ENCODE measurements at places on chromosomes 16 and 17. TPM values are rescaled to one million over a fixed set of nuclear protein-coding genes. Genes with fewer than 3 reads are reported as not detected.

ERN2 gene
- not detected for total RNA-seq

MYLK3 gene
- 0.20 TPM for total RNA-seq

ALOX15 gene
- total RNA-seq: not detected

RHBDL3 gene
- total RNA-seq: not detected

RAMP2 gene
- not detected for total RNA-seq

C17orf58 gene
- 0.59 TPM for total RNA-seq

- no peak overlapping the region for H3K4me3 ChIP-seq
Measured at GRCh38 chr17:8855477-8856204, 11.8 kb downstream of the PIK3R6 start.

DNA sequence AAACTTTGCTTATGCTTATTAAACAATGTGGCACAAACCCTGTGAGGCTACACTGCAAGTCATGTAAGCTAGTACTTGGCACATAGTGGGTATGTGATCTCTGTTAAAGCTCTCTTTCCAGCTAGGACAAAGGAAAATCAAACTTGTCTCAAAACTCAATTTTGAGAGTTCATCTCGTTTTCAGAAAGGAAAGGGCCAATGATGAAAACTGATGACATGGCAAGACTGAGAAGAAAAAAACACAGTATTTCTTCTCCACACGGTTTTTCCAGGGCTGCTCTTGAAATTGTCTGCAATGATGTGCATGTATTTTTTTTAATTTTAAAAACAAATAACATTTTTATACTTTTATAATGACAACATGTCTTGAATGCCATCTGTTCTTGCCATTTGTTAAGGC is 389.8 kb downstream of the CA10 start:
- H3K27ac ChIP-seq: no peak overlapping the region
- DNase-seq: no peak

- H3K27ac ChIP-seq: no peak overlapping the region
- H3K27me3 ChIP-seq: no peaks in the 10 kb centered on the region
- H3K4me3 ChIP-seq: no peak overlapping the region
- H3K4me1 ChIP-seq: peaks cover 12% of the 10 kb centered on the region
- no peak for DNase-seq
- peaks cover 6% of the 10 kb centered on the region for H3K36me3 ChIP-seq
Measured at GRCh38 chr17:77498791-77499698, 358.3 kb downstream of the SEC14L1 start.

DNA sequence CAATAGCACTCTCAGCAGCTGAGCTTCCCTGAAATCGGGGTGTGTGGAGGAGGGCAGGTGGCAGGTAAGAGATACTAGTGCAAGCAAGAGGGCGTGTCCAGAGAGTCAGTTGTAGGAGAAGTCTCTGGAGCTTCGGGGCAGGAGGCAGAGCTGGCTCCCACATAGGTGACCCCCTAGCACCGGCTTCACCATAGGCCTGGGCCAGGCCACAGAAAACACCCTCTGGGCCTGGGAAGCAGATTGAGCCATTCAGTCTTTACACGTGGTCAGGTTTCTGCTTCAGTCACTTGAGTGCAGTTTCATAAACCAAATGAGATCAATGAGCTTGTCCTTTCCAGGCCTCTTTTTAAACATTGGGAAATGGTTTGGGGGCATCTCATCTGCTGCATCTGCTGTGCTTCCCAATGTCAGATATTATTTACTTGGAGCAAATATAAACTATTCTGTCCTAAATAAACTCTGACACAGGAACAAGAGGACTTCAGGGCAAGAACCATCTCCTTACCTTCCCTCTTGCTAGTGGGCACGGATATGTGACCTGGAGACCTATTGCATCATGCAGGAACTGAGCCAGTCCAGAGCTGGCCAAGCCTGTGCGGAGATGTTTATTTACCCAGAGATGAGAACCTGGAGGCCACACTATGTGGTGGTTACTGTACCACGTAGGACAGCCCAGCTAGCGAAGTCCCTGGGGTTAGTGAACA is 16.1 kb downstream of the CCR7 start:
- DNase-seq: peak; percentile 36
- peaks cover 84% of the 10 kb centered on the region for H3K4me1 ChIP-seq
- no peaks in the 10 kb centered on the region for H3K36me3 ChIP-seq
- peak overlapping the region; percentile 63 for H3K27ac ChIP-seq
- H3K27me3 ChIP-seq: no peaks in the 10 kb centered on the region
- no peak overlapping the region for H3K4me3 ChIP-seq

DNA sequence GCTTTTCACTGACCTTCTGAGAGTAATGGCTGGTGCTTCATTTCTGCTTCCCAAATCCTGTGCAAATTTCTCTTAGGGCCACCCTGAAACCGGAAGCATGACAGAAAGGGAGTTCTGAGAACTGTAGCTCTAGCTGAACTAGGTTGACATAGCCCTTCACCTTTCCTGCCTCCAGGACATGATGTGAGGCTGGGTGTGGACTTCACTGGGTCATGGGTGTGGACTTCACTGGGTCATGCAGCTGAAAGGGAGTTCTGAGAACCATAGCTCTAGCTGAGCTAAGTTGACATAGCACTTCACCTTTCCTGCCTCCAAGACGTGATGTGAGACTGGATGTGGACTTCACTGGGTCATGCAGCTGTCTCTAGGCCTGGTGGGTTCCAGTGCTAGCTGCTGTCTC is 54.3 kb upstream of the NLRP1 start:
- no peak overlapping the region for H3K4me3 ChIP-seq
- no peaks in the 10 kb centered on the region for H3K27me3 ChIP-seq
- H3K36me3 ChIP-seq: no peaks in the 10 kb centered on the region
- H3K4me1 ChIP-seq: no peaks in the 10 kb centered on the region

GRCh38 chr17:39963829-39964228 is 1.0 kb downstream of the GSDMA start:
- peaks cover 28% of the 10 kb centered on the region for H3K4me1 ChIP-seq
- H3K27me3 ChIP-seq: no peaks in the 10 kb centered on the region

GRCh38 chr16:17316005-17316404 is 154.8 kb downstream of the XYLT1 start:
- no peaks in the 10 kb centered on the region for H3K27me3 ChIP-seq
- no peaks in the 10 kb centered on the region for H3K4me1 ChIP-seq
- no peaks in the 10 kb centered on the region for H3K36me3 ChIP-seq
- no peak overlapping the region for H3K4me3 ChIP-seq
- H3K27ac ChIP-seq: no peak overlapping the region

GRCh38 chr17:50326831-50327364 is 19.0 kb upstream of the XYLT2 start:
- no peak for DNase-seq
- no peak overlapping the region for H3K4me3 ChIP-seq
- H3K27ac ChIP-seq: no peak overlapping the region
- H3K27me3 ChIP-seq: no peaks in the 10 kb centered on the region
- no peaks in the 10 kb centered on the region for H3K36me3 ChIP-seq
- no peaks in the 10 kb centered on the region for H3K4me1 ChIP-seq

DNA sequence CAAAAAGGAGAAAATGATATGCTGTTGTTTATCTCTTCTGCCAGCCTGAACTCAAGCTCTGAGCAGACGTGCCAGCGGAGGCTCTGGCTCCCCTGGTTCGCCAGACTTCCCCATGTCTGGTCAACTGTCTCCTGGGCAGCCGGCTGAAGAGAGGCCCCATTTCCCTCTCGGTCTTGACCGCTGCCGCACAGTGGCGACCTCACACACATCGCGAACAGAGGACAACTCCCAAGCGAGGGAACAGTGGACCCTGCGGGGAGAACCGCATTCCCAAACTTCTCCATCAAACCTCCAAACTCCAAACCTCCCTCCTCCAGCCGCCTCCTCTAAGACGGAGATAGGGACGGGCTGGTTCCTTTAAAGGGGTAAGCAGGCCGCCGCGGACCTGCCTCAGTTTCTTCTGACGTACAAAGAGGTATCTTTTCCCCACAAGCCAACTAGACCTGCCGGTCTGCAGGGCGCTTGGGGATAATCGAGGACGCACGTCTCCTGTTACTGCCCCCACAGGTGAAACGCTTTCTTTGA is 24.9 kb upstream of the RFFL start:
- no peaks in the 10 kb centered on the region for H3K27me3 ChIP-seq
- DNase-seq: no peak
- peak overlapping the region; percentile 89 for H3K27ac ChIP-seq
- H3K4me1 ChIP-seq: peaks cover 14% of the 10 kb centered on the region
- H3K4me3 ChIP-seq: peak overlapping the region; percentile 93

DNA sequence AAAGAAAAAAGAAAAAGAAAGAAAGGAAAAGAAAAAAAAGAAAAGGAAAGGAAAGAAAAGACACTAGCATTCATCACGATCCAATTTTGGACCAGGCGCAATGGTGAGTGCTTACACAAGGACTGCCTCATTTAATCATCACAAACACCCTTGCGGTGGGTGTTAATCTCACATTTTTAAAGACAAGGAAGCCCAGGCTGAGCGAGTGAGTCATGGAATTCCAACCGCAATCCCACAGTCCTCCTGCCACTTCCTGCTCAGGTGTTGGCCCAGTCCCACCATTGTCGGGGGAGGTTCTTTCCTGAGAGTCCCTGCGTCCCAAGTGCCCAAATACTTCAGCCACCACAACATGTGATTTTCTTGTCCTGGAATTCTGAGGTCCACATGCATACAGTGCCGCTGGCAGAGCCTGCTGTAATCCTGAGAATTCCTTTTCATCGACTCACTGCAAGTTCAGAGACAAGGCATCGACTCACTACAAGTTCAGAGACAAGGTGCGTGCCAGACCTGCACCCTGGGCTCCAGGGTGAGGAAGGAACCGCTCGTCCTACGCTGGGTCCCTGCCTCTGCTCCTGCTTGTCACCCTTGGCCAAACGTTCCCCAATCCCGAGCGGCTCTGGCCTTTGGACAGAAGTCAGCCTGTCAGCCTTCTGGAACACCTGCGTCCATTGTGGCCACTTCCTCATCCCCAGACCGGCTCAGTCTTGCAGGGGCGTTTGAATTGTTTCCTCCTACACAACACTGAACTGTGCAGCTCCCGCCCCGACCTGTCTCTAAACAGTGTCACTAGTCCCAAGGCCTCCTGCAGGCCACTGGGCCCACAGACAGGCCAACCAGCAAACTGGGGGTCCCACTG is 5.8 kb downstream of the ZG16B start:
- H3K4me3 ChIP-seq: no peak overlapping the region
- peaks cover 12% of the 10 kb centered on the region for H3K4me1 ChIP-seq
- no peak overlapping the region for H3K27ac ChIP-seq
- H3K36me3 ChIP-seq: no peaks in the 10 kb centered on the region
- DNase-seq: no peak
- no peaks in the 10 kb centered on the region for H3K27me3 ChIP-seq

DNA sequence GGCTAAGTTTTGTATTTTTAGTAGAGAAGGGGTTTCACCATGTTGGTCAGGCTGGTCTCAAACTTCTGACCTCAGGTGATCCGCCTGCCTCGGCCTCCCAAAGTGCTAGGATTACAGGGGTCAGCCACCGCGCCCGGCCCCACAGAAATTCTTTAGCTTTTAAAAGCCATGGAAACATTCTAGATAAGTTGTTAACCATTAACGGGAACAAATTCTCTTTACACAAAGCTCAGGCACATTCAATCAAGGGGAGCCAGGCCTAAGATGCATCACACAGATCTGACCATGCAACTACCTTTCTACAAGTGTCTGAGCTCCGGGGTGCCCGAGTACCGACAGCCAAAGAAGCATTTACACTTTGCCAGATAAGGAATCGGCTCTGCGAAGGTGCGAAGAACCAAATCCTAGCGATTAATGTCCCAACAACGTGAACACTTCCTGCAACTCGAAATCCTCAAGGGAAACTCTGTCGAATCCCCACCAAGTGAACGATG is 1.0 kb downstream of the EMC8 start:
- H3K36me3 ChIP-seq: peaks cover 69% of the 10 kb centered on the region
- H3K27ac ChIP-seq: peak overlapping the region; percentile 99
- DNase-seq: no peak
- H3K27me3 ChIP-seq: no peaks in the 10 kb centered on the region

- H3K4me1 ChIP-seq: no peaks in the 10 kb centered on the region
- H3K4me3 ChIP-seq: no peak overlapping the region
- peak; percentile 29 for DNase-seq
Measured at GRCh38 chr17:75652934-75653549, 13.9 kb downstream of the RECQL5 start.

DNA sequence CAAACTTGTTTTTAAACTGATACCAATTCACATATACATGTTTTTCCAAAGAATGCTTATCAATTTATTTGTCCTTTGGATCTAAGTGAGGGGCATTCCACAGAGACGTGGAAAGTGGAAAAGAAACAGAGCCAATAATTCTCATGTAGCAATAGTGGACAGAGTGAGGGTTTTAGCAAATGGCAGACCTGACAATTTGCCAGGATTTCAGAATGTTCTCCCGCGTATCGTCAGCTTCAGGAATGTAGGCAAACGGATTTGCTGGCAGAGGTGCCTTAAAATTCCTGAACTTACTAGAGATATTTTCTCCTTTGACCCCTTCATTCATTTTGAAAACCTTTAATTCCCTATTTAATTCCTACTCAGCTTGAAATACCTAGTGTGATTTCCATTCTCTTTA is 193.4 kb upstream of the CPHXL start:
- no peak overlapping the region for H3K27ac ChIP-seq
- no peaks in the 10 kb centered on the region for H3K4me1 ChIP-seq
- no peak for DNase-seq
- H3K36me3 ChIP-seq: no peaks in the 10 kb centered on the region
- H3K27me3 ChIP-seq: no peaks in the 10 kb centered on the region

DNA sequence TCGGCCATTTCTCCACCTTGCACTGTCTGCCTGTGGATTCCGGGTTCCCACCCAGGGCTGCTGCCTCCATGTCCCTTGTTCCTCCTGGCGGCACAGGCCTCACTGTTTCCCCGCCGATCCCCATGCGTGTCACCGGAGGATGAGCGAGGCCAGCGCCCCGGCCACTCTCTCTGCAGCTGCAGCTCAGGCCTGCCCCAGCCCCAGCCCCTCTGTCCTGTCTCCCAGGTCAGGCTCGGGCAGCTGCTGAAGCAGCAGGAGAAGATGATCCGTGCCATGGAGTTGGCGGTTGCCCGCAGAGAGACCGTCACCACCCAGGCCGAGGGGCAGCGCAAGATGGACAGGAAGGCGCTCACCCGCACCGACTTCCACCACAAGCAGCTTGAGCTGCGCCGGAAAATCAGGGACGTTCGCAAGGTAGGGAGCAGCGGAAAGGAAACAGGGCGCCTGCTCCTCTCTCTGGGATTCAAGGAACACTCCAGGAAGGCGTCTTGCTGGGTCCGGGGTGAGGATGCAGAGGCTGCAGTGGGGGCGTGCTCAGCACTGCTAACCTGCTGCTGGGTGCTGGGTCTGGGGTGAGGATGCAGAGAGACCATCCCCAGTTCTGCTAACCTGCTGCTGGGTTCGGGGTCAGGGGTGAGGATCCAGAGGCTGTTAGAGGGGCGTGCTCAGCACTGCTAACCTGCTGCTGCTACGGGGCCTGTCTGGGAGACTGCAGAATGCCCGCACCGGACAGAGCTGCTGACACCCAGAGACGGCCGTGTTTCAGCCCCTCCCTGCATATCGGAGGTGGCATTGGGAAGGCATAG is 6.1 kb upstream of the GAA start:
- no peak overlapping the region for H3K4me3 ChIP-seq
- no peaks in the 10 kb centered on the region for H3K27me3 ChIP-seq
- no peaks in the 10 kb centered on the region for H3K36me3 ChIP-seq
- DNase-seq: no peak

DNA sequence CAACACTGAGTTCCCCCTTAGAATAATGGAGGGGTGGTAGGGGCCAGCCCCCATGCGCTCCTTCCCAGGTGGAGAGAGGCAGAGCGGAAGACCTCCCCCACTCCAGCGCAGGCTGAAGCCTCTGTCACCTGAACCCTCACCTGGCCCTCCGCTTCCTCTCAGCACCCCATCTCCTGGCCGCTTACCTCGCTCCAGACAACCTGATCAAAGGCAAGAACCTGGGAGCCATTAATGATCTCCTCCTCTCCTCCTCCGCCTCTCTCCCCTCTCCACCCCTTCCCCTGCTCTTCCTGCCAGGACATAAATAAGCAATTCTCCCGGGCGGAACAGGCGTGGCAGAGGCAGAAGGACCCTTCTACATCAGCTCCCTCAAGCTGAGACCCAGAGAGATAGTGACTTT is 110.2 kb upstream of the LHX1 start:
- no peak overlapping the region for H3K4me3 ChIP-seq
- H3K27ac ChIP-seq: no peak overlapping the region
- H3K36me3 ChIP-seq: no peaks in the 10 kb centered on the region

Measured in naive thymus-derived CD4-positive, alpha-beta T cell (primary cell).